Suppressor macrophage treated with lipopolysaccharide for 1 hour (primary cell): ENCODE measurements at places on chromosomes 7 and 10.

GRCh38 chr7:150451097-150451793, 815 bp downstream of the GIMAP8 start:
- peak; percentile 67 for DNase-seq

- DNase-seq = no peak
These were observed 14.0 kb downstream of the SCRN1 start for GRCh38 chr7:29975561-29975960.

- no peak for DNase-seq
These were observed 62.0 kb downstream of the VSTM4 start for GRCh38 chr10:49053053-49053997.

GRCh38 chr7:24974026-24974832, 5.7 kb downstream of the OSBPL3 start:
- DNase-seq = no peak

GRCh38 chr7:150642926-150643325, 10.7 kb upstream of the GIMAP6 start:
- no peak for DNase-seq

DNA sequence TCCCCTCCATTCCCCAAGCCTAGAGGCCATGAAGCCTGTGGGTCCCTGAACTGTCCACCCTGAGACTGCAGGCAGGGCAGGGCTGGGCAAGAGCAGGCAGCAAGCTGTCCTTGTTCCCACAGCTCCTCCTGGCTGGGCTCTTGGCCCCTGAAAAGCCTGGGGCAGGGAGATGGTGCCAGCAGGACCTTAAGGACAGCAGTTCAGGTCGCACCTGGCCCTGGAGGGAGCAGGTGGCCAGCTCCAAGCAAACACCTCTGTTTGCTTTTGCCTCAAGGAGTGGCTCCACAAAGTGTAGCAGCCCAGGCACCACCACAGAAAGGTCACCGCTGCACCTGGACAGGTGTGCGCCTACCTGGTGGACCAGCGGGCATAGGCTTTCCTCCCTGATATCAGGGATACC, 5.2 kb downstream of the RET start:
- no peak for DNase-seq

DNA sequence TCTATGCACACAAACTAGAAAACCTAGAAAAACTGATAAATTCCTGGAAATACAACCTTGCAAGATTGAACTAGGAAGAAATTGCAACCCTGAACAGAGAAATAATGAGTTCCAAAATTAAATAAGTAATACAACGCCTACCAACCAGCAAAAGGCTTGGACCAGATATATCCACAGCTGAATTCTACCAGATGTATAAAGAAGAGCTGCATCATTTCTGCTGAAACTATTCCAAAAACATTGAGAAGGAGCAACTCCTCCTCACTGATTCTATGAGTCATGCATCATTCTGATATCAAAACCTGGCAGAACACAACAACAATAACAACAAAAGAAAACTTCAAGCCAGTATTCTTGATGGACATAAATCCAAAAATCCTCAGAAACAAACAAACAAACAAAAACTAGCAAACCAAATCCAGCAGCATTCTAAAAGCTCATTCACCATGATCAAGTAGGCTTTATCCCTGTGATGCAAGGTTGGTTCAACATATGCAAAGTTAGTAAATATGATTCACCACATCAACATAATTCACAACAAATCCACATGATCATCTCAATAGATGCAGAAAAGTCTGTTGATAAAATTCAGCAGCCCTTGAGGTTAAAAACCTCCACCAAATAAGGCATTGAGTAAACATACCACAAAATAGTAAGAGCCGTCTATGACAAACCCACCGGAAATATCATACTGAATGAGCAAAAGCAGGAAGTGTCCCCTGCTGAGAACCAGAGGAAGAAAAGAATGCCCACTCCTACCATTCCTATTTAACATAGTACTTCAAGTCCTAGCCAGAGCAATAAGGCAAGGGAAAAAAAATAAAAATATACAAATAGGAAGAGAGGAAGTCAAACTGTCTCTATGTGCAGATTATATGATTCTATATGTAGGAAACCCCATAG, 98.2 kb downstream of the PCDH15 start:
- DNase-seq = no peak

DNA sequence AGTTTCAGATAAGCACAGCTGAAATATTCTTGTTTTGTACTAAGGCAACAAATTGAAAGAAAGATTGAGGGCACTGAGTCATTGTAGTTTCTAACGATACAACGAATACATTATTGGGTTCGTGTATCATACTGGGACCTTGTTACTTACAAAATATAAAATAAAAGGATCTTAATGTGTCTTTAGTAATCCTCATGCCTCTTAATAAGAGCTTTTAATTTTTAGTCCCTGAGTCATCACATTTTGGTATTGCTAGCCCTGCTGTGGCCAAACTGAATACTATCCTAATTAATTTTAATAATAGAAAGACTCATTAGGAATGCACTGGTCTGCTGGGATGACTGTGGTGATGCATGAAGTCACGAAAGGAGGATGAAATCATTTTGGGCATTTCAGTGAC, 309.7 kb downstream of the EXOC4 start:
- no peak for DNase-seq

DNA sequence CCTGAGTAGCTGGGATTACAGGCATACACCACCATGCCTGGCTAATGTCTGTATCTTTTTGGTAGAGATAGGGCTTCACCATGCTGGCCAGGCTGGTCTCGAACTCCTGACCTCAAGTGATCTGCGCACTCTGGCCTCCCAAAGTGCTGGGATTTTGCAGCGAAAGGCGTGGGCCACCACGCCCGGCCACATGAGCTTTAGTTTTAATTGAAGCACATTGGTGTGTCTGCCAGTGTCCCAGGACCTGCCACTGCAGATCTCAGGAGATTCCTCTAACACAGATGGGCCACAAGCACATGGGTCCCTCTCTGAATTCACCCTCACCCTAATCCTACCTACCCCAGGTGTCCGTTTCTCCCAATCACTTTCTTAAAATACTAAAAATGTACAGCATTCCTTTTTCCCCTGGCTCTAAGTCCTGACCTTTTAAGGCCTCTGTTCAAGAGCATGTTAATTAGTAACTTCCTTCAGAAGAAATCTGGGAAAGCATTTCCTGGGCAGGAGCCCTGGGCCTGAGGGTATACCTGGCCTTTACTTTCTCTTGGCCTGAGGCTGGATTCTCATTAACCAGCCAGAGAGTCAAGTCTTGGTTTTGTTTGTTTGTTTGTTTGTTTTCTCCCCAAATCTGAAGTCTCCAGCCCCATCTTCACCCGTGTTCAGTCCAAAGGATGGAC, 82.6 kb downstream of the PRPF18 start:
- no peak for DNase-seq
